Gastrocnemius medialis (tissue), 4 donors: ENCODE measurements at places on chromosomes 4 and X. TPM values are rescaled to one million over a fixed set of nuclear protein-coding genes. Genes with fewer than 3 reads are reported as not detected.

DNA sequence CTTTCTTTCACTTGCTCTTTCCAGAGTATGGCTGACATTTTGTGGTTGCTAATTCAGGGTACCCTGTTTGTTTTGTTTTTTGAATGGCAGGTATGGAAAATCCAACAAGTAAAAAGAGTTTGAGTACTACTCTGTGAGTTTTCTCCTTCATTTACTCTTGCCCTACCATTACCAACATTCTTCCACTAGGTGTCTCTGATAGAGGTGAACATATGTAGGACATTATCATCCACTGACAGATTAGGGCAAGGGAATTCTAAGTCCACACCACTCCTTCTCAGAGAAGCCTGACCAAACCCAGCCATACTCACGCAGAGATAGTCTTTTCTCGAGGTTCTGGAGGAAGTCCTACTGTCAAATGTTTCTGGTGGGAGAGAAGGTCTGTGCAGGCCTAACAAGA, 36.7 kb upstream of the HDAC8 start:
- no peaks in the 10 kb centered on the region for H3K27me3 ChIP-seq
- no peak overlapping the region for H3K4me3 ChIP-seq
- no peak for DNase-seq
- no peaks in the 10 kb centered on the region for H3K36me3 ChIP-seq
- no peak overlapping the region for H3K27ac ChIP-seq

- no peaks in the 10 kb centered on the region for H3K36me3 ChIP-seq
- H3K4me1 ChIP-seq, result peaks cover 13% of the 10 kb centered on the region
- no peak overlapping the region for H3K4me3 ChIP-seq
- no peak for DNase-seq
- no peak overlapping the region for H3K27ac ChIP-seq
Measured at GRCh38 chr4:1014291-1015167, 3.1 kb downstream of the FGFRL1 start.

DNA sequence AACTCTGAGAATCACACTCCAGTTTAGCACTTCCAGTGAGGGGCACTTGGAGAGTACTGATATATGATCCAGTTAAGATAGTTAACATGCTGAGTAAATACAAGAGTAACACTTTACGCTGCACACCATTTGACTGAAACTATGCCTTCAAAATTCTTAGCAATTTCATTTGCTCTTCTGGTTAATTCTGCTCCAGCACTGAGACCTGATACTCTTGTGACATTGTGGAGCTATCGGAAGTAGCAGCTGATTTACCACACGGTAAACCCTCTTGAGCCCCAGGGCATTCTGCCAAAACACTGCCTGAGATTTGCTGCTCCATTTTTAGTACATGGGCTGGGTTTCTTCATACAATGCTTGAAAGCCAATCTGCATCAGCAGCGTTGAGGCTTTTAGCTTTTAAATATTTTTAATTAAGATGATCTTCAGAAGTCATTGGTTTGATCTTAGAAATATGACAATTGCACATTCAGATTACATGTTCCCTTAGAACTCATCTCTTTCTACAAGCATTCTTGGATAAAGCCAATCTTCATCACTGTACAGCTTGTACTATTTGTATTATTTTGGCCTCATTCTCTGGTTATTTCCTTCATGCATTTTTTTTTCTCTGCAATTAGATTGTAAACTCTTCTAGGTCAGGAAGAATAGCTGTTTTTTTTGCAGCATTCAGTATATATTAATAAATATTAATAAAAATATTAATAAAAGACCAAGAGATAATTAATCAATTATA, 67.8 kb upstream of the ETNPPL start:
- no peak overlapping the region for H3K4me3 ChIP-seq
- peaks cover 7% of the 10 kb centered on the region for H3K4me1 ChIP-seq
- no peaks in the 10 kb centered on the region for H3K36me3 ChIP-seq
- H3K27me3 ChIP-seq, result no peaks in the 10 kb centered on the region
- H3K27ac ChIP-seq, result no peak overlapping the region

DNA sequence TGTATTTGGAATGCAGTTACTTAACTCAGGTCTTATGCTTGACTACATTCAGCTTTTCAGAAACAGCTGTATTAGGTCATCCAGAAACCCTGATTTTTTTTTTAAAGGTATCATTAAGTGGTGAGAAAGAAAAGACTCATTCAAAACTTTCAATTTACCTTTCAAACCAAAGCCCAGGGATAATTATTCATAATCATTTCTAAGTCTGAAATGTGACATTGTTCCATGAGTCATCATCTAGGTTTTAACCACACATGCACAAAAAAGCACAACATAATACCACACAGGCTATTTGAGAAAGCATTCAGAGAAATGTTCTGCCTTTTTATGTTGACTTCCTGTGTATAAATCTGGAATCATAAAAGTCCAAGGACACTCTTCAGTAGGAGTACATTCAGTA, 288.2 kb downstream of the IL1RAPL2 start:
- no peak overlapping the region for H3K27ac ChIP-seq
- H3K4me3 ChIP-seq, result no peak overlapping the region
- DNase-seq, result no peak
- H3K36me3 ChIP-seq, result no peaks in the 10 kb centered on the region

HMGB3 gene
- total RNA-seq, result 18.3 TPM
